ENCODE measurements at places on chromosomes 3 and 15.

- DNase-seq: no peak
Observed at GRCh38 chr3:58556001-58556400, 19.0 kb upstream of the ACOX2 start.

- no peak for DNase-seq
Observed at GRCh38 chr3:130715616-130716015, 31.0 kb downstream of the PIK3R4 start.

GRCh38 chr15:76976141-76976540 lies 18.8 kb upstream of the PSTPIP1 start:
- no peak for DNase-seq

- no peak for DNase-seq
Observed at GRCh38 chr3:58419780-58420507, 13.7 kb downstream of the PDHB start.

DNA sequence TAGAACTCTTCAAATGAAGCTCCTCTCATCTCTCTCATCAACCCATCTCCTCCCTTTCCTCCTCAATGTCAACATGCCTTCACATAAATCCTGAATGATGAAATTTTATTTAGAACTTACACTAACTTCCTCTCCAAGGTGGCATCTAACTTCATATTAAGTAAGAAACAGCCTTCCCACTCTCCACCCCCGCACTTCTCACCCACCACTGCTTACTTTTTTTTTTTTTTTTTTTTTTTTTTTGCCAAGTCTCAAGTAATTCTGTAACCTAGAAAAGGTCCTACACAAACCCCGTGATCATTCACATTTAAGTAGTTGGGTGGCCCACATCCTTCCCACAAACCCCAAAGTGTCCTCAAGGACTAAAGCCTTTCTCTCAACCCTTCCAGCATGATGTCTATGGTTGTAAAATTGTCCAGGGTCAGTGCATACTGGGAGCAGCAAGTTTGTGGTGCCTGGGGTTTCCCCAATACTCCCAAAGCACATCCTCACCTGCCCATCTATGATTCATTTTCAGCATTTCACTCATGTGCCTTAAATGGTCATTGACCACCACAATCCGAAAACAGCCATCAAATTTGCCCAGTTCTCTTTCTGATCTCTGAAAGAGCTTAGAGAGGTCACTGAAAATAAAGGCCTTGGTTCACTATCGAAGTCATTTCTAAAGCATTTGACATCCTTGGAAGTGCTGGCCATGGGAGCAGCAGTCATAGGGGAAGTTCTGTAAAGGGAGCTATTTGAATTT lies 47.2 kb downstream of the CD86 start:
- no peak for DNase-seq

GRCh38 chr3:81027344-81027743 lies 734.1 kb downstream of the GBE1 start:
- no peak for DNase-seq

DNA sequence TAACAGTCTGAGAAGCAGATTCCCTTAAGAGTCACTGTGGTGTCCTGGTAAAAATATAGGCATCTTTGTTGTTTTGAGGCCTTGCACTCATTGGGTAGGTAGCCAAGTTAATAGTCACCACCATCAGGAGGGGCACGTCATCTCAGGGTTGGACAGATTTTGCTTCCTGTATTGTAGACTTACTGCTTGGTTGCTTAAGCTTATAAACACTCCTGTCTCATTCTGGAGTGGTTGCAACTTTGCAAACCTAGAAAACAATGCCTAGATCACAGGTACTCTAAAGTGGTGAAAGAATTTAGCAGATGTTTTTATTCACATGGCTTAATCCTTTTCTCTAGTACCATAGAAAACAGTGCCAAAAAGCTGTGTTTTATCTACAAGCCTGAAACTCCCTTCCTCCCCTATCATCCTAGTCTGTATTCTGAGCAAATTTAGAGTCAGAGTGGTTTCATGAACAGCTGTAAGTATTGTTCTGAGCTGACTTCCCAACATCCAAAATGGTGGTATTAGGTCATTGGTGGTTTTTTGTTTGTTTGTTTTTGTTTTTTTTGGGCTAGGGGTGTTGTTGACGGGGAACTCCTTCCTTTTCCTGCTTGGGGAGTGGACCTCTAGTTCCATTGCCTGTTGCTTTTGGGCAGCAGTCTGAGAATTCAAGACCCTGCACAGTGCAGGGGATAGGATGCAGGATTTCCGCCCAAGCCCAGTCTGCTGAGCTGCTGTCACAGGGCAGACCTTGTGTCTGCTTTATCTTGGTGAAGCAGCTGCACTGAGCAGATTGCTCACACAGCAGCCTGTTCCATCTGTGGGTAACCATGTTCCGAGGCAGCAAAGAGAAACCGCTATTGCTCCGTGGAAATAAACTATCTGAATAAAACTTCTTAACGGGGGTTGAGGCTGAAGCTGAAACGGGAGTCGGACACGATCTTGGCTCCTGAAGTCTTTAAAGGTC lies 202.0 kb downstream of the AKAP13 start:
- DNase-seq: no peak
